ENCODE measurements at places on chromosomes 4 and X. TPM values are rescaled to one million over a fixed set of nuclear protein-coding genes. Genes with fewer than 3 reads are reported as not detected.

DNA sequence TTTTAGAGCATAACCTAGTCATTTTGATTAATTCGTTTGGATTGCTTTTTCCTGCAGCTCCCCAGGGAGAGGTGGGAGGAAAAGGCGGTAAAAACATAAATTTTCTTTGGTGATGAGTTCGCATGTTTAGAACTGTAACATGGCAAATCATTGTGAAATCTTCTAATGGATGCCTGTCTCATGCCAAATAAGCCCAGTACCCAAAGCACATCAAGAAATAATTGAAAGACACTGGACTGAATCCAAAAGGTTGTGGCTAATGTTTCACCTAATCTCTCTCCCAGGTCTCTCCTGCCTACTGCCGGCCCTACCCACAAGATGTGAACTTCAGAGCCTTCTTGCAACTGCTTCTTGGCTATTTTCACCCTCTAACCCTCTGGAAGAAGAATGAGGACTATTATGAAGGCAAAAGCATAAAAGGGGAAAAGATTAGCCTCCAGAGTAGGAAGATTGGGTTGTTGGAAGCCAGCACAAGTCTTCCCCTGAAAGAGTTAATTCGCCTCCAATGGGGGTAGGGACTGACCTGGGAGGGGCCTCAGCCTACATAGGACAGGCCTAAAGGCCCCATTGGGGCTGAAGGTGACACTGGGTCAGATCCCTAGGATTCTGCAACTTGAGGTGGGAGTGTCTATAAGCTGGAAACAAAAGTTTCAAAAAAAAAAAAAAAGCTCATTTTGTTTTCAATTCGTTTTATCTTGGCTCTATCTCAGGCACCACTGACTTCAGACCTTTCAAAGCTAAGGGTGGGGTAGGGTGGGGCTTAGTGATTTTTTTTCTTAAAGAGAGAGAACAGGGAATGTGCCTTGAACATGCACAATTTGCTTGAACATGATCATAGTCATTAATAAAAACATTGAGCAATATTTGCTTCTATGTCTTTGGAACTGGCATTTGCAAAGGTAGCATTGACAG is 278.6 kb upstream of the KLF3 start:
- DNase-seq: no peak

DNA sequence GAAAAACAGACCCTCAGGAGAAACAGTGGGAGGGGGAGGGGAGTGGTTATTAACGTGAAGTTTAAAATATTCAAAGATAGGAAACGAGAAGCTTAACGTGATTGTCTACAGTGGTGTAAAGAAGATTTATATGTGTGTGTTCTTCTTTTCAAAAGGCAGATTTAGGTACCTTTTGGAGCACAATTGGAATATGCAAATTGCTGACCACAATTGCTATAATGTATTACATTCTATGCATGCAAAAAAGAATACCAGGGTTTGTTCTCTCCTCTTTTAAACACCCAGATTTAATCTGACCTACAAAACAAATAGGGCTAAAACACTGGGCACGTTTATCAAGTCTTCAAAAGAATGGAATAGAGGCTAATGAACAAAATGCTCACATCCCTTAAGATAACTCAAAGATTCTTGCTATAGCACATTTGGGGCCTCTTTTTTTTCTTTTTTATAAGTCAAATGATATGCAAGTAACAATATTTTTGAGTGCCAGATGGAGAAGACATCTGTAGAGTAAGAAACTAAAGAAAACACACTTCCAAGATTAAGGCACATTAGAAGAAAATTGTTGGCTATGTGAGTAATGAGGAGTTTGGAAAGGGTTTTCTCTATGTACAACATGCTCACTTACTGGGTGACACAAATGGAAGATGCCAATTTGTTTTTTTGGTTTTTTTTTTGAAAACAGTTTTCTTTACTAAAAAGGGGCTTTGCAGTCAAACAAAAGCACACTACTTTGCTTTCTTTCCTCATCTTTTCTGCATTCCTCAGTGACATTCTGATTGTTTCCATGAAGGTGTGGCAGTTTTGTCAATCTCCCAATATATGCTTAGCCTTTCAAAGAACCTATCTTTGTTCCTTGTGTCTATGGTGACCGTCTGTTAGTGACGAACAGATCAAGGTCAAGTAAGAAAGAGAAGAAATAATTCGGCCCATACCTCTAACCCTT is 240.3 kb downstream of the PALLD start:
- no peak for DNase-seq

The TCEAL7 gene
- total RNA-seq: not detected

The LIMCH1 gene
- 1.2 TPM for total RNA-seq

The NMU gene
- not detected for total RNA-seq
